Pancreas (tissue), 10 donors: ENCODE measurements at places on chromosomes 6 and 20.

GRCh38 chr6:167506443-167507301 is 181.8 kb downstream of the TTLL2 start:
- no peak for DNase-seq

DNA sequence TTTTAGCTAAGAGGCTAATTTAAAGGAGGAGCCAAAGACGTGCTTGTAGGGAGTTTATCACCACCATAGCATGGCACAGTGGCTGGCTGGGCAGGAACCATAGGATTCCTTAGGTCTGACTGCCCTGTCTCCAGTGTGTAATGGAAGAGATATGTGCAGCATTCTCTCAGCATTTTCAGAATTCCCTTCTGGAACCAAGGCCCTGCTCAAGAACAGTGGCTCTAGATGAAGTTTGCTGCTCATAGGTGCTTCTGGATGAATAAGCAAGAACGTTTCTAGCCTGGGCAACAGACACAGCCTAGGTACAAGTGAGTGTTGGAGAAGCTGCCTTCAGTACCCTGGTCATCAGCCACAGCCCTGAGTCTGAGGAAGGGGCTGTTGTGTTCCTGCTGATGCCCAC is 69.1 kb downstream of the LCA5 start:
- DNase-seq: no peak

DNA sequence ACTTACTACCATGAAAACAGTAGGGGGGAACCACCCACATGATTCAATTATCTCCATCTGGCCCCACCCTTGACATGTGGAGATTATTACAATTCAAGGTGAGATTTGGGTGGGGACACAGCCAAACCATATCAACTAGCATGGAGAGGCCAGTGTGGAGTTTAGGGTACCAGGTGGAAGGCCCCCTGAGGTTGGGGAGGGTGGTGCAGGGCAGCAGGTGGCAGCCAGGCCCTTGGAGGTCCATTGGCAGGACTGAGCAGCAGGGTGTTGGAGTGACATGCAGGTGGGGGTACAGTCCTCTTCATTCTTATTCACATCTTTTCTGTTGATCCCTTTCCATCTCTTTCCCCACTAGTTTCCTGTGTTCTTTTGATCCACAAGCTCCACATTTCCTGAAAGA is 42.9 kb downstream of the PHACTR3 start:
- DNase-seq: no peak

DNA sequence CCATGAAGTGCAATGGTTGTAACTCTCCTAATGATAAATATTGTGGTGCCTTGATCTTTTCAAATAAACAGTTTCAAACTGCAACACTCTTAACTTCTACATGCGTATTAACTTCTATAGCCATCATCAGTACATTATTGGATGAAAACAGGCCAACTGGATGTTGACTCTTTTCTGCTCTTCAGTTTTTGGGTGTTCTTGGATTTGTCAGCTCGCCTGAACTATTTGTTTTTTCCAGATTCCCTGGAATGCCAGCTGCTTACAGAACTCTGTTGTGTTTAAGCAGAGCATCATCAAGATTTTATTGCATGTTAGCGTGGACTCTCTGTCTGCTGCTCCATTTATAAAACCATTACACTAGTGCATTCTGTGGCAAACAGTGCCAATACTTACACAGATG is 626.1 kb downstream of the HDGFL1 start:
- DNase-seq: no peak

GRCh38 chr20:44585057-44585963 is 2.9 kb downstream of the PKIG start:
- no peak for DNase-seq

DNA sequence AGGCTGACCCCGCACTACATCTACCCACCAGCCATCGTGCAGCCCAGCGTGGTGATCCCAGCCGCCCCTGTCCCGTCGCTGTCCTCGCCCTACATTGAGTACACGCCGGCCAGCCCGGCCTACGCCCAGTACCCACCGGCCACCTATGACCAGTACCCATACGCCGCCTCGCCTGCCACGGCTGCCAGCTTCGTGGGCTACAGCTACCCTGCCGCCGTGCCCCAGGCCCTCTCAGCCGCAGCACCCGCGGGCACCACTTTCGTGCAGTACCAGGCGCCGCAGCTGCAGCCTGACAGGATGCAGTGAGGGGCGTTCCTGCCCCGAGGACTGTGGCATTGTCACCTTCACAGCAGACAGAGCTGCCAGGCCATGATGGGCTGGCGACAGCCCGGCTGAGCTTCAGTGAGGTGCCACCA is 16.4 kb downstream of the RBM38 start:
- no peak for DNase-seq

GRCh38 chr6:41271901-41272395 is 14.5 kb downstream of the TREM1 start:
- no peak for DNase-seq

DNA sequence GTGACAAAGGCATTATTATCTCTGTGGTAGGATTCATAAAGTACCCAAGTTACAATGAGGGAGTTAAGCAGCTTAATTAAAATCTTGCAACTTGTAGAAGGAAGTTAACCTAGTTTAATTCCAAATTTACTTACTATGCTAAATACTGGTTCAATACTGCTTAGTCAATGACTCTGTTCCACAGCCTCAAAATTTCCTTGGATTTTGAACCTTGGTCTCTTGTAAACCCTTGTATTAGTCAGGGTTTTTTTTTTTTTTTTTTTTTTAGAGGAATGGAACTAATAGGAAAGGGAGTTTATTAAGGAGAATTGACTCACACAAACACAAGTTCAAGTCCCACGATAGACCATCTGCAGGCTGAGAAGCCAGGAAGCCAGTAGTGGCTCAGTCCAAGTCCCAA is 163.4 kb downstream of the HS3ST5 start:
- no peak for DNase-seq

DNA sequence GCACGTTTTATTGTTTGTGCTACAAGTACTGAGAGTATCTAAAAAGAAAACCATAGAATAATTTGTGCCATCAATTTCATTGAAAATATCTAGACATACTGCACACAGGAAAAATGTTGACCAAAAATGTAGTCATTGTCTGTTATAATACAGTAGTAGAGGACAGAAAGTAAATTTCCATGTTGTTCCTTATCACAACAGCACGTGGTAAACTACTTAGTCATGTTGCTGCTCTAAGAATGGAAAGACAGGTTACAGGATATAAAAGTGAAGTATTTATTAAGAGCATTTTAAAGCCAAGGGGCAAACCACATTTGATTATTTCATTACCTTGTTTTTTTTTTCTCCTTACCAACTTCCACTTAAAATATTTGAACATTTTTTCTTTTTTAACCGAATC is 89.0 kb upstream of the CEP85L start:
- no peak for DNase-seq

DNA sequence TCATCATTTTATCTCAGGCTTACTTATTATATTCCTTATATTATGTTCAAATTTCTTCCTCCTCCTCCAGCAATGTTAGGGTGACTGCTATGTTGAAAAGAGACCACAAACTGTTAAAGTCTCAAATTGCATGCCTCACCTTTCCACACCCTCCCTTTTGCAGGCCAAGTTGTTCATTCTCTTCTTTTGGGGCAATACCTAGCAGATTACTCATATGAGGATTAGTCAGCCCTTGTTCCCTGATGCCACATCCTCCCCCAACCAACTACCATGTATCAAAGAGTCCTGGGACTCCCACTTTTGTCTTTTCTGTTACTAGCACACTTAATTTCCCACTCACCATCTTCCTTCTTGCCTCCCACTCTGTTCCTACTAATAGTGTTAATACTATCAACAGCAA is 434.7 kb downstream of the BCKDHB start:
- no peak for DNase-seq

GRCh38 chr6:168280899-168281245 is 38.7 kb downstream of the DACT2 start:
- no peak for DNase-seq

DNA sequence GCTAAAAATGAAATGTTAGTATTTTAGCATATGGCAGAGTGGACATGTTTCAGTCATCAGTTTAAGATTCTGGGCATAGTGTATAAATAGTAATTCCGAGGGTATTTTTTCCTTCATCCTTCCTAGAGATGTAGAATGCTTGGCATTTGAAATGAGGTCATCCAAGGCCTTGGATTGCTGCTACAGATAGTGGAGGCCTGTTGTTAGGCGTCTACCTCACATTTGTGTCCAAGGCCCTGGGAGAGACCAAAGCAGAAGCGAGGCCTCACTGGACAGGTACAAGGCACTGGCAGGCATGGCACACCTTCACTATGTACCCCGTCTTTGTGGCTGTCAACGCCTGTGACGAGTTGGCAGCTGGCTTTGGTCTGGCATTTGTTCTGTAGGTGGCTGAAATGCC is 58.0 kb downstream of the DTD1 start:
- no peak for DNase-seq

DNA sequence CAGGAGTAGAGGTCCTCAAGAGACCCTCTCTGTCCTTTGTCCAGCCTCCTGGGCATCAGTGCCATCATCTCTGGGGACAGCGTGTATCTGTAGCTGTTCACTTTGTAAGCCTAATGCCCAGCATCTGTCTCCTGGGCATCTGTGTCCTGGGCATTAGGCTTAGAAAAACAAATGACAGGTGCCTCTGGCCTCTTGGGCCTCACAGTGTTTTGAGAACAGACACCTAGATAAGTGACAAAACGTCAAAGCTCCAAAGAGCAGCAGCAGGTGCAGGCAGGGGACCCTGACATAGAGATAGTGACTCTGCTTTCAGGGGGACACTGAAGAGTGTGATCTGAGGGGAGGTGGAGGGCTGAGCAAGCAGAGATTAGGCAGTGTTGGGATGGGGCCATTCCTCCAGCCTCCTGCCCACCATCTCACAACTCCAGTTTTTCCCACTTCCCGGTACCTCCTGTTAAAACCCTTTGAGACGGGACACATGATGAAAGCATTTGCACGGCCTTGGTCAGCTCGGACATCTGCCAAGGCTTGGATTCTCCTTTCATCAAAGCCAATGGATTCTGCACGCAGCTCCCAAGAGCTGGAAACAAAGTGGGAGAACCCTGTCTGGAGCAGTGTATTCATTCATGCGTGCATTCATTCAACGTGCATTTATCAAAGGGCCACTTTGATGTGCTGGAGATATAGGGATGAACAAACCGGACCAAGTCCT is 55.5 kb upstream of the CD93 start:
- no peak for DNase-seq

DNA sequence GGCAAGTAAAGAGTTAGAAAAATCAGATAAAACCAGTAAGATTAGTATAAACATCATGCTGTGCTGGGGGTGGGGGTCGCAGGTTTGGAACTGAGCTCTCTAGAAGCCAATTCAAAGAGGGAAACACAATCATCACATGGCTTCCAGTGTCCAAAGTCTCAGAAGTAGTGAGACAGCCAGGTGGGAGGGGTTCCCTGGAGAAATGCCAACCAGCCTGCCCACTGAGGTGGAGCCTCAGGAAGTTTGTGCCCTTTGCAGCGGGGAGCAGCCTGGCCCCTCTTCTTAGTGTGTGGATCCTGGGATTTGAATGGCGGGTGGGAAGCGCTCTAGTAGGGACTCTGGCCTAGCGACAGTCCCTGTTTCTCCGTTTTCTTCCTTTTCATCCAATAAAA is 21.4 kb downstream of the C6orf15 start:
- DNase-seq: no peak

DNA sequence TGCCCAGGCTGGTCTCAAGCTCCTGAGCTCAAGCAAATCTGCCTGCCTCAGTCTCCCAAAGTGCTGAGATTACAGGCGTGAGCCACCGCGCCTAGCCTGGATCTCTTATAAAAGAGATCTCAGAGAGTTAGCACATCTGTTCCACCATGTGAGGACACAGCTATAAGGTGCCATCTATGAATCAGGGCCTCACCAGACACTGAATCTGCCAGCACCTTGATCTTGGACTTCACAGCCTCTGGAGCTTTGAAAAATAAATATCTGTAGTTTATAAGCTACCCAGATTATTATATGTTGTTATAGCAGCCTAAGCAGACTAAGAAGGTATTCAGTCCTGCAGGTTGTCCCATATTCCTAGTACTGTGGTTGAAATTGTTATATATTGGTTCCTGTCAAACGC is 33.2 kb upstream of the SHLD1 start:
- no peak for DNase-seq

DNA sequence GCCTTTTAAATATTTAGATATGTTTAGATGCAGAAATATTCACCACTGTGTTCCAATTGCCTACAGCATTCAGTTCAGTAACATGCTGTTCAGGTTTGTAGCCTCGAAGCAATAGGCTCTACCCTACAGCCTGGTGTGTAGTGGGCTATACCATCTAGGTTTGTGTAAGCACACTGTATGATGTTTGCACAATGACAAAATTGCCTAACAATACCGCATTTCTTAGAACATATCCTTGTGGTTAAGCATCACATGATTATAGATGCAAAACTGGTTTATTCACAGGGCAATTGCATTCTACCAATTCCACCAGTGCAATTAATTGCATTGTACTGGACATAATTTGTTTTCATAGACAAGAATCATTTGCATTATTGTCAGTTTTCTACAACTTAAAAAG is 7.9 kb upstream of the SLC22A16 start:
- DNase-seq: no peak

DNA sequence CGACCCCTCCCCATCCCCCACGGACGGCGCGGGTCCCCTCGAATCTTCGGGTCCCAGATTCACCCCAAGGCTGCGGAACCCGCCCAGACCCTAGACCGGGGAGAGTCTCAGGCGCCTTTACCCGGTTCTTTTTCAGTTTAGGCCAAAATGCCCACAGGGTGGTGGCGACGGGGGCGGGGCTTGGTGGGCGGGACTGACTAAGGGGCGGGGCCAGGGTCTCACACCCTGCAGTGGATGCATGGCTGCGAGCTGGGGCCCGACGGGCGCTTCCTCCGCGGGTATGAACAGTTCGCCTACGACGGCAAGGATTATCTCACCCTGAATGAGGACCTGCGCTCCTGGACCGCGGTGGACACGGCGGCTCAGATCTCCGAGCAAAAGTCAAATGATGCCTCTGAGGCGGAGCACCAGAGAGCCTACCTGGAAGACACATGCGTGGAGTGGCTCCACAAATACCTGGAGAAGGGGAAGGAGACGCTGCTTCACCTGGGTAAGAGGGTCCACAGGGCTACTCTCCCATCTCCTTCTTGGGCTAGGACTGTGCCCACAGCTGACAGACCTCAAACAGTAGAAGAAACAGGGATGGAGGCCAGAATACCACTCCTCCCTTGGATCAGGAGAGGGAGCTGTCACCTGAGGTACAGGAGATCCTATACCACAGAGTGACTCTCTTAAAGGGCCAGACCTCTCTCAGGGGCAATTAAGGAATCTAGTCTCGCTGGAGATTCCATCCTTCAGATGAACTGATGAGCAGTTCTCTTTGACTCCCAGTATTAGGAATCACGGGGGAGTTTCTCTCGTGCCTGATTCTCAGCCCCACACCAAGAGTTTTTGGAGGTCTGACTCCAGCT is 942 bp downstream of the HLA-E start:
- DNase-seq: peak; percentile 83

DNA sequence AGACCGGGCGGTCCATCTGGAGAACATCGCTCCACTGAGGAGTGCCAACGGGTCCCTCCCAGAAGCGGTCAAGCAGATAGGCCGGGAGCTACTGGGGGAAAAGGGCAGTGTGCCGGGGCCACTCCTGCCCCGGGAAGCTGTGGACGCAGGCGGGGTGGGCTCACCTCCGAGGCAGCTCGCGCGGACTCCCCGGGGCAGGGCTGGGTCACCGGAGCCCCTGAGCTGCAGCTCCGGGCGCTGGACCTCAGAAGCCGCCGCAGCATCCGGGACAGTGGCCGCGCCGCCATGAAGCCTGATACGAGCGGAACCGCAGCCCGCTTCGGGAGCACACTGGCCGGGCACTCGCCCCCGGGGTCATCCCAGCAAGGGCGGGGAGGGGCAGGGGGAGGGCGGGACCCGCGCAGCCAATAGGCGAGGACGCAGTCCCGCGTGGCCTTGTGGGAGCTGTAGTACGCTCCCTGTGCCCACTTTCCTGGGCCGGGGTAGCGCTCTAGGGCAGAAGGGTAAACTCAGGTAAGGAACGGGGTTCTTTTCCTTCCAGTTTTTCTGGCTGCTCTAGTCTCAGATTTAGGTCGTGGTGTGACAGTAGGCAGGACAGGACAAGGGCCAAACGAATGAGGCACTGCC is at the start of gene MOCS1:
Gene MOCS1, minus strand, starts transcription at position 332 of the 627 bp plus-strand sequence. Its CDS starts 45 bp downstream, at position 287.
- peak; percentile 86 for DNase-seq
